Activated naive CD4-positive, alpha-beta T cell treated with anti-CD3 and anti-CD28 coated beads, Interleukin-2, amount 50 U/mL, for 72 hours (primary cell): ENCODE measurements at places on chromosomes 2 and 18. TPM values are rescaled to one million over a fixed set of nuclear protein-coding genes. Genes with fewer than 3 reads are reported as not detected.

- no peak for DNase-seq
Observed at GRCh38 chr2:203097735-203098134, 83.1 kb downstream of the NBEAL1 start.

- no peak for DNase-seq
Observed at GRCh38 chr2:14524041-14524802, 108.3 kb upstream of the LRATD1 start.

DNA sequence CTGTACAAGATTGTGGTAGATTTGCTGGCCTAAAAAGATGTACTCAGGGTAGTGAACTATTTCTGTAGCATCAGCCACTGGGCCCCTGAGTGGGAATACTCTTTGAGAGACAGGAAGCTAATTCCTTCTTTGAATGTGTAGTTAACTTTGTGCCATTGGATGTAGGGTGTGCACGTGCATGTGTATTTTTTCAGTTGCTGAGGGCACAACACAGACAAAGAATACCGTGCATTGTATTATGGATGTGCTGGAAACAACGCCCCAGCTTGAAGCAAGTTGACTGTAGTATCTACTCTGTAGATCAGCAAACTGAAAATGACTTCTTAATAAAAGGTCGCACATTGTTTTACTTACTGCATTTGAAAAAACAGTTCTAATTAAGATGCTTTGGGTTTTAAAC is 14.1 kb downstream of the CRIM1 start:
- no peak for DNase-seq

FTCDNL1 gene
- total RNA-seq, result 3.9 TPM

- DNase-seq, result no peak
Observed at GRCh38 chr2:167814881-167815718, 432.3 kb downstream of the STK39 start.

DNA sequence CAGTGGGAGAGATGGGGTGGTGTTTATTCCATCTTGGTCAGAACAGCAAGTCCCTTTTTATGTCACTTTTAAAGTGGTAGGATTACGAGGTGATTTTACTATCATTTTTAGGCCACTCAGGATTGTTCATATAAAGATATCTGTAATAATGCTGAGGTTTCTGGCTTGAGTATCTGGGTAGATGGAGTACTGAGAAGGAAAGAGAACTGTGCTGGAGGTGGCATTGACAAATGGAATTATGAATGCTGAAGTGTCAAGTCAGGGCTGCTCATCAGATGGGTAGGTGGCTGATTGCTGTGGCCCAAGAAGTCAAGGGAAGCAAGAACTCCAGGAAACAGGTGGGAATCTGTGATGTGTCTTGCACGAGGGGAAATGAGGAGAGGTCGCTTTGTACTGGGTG is 85.3 kb upstream of the MGAT4A start:
- DNase-seq, result no peak

DNA sequence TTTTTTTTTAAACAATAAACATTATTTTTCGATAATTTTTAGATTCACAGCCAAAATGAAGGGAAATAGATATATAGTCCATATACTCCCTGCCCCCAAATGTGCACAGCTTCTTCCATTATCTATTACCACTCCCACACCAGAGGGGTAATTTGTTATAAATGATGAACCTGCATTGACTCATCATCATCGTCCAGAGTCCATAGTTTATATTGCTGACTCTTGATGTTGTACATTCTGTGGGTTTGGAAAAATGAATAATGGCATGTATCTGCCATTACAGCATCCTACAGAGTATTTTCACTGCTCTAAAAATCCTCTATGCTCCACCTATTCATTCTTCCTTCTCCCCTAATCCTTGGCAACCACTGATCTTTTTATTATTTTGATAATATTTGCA is 121.5 kb downstream of the LTBP1 start:
- DNase-seq, result no peak

DNA sequence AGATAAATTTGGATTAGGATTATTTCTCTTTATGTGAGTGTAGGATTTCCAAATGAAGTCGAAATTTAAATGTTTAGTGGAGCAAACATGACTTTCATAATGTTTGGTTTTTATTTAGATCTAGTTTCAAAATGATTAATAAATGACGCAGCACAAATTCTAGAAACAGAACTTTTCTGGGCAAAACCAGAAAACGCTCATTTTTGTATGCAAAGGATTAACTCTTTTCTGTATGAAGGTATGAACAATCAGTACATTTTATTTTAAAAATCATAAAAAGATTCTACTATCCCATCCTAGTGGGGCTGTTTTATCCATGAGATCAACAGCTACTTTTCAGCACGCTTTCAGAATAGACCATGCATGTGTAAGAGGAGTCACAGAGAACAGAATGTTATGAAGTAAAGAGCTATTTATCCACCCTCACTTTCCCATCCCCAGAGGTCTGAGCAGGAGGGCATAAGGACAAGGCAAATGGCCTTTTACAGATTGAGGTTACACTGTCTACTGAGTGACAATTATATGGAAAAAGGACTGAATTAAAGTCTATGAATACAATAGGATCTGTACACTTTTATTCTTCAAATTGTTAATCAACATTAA is 270.8 kb downstream of the ZEB2 start:
- DNase-seq, result no peak

GRCh38 chr18:38948436-38948835 is 1382.8 kb upstream of the CELF4 start:
- DNase-seq, result no peak

PLCL1 gene
- total RNA-seq, result 4.9 TPM
